ENCODE measurements at places on chromosomes 3 and 15.

DNA sequence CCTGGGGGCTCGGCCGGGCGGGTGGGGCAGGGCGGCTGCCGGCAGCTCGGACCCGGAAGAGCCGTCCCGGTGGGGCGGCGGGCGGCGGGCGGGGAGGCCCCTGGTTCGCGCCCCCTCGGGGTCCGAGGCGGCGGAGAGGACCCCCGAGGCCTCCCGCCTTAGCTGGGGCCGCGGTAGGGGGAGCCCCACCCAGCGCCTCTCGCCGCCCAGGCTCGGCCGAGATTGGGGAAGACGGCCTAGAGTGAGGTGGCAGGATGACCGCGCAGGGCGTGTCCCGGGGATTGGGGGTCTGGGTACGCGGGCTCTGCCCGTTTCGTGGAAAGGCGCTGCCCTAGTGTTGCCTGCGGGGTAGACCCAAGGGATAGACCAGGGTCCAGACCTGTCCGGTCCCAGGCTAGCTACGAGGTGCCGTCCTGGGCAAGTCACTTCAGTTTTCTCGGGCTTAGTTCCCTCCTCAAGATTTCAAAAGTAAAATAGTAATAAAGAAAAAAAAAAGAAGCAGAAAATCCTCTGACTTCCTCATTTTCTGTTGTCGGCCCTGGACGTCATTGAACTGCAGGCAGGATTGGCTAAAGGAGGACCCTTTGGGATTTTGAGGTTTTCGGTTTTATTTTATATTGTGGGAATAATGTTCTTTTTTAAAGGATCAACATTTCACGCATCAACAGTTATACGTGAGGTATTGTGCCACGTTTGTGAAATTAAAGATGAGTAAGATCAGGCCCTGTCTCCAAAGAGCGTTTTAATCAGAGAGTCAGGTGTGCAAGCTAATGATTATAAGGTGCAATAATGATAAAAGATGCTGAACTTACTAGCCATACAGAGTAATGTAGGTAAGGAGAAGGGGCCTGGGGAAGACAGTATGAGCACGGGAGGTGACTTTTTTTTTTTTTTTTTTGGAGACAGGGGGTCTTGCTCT is 679 bp downstream of the IQGAP1 start:
- DNase-seq = peak; percentile 11

GRCh38 chr3:111692593-111693552 is 97.7 kb upstream of the ZBED2 start:
- DNase-seq = no peak

DNA sequence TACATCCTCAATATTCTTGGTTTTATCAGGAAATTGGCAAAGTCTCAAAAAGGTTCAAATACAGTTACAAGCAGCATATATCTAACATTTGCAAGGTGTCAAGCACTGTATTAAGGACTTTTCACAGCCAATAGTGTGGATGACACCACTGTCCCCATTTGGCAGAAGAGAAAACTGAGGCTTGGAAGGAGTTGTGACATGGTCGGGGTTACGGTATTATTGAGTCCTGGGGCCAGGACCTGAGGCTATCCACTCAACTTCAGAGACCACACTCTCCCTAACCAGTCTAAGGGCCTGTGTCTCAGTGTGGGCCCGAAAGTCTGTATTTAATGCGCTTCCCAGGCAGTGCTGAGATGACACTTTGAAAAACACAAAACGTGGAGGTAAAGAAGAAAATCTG is 99.1 kb downstream of the FOXP1 start:
- no peak for DNase-seq

DNA sequence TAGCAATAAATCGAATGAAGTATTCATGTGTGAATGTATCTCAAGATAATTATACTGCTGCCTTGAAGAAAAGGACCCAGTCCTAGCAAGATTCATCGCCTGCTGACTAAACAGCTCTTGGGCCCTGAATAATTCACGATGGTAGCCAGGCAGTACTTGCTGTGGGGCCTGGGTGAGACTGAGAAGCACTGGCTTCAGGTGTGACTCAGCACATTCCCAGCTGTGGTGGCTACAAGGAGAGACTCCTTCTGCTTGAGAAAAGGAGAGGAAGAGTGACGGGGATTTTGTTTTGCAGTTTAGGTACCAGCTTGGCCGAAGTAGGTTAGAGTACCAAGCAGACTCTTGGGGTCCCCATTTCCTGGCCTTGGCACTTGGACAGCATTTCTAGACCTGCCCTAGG is 47.6 kb upstream of the CD200R1L start:
- no peak for DNase-seq

- no peak for DNase-seq
These were observed 91.1 kb downstream of the MINAR1 start for GRCh38 chr15:79523266-79523665.

DNA sequence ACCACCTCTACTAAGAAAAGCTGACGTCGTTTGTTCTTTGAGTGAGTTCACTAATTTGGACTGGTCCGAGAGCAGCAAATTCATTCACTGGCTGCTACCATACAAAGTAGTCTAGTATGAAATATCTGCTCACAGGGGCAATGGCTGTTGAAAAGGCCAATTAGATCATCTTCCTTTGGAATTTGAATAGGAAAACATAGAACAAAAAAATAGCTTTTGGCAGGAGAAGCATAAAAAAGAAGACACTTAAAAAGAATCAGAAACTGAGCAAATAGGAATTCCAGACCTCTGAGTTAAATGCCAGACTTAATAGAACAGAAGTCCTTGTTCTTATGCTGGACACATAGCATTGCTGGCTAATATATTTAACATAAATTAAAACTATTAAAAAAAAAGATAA is 159.3 kb downstream of the IL1RAP start:
- DNase-seq = no peak

DNA sequence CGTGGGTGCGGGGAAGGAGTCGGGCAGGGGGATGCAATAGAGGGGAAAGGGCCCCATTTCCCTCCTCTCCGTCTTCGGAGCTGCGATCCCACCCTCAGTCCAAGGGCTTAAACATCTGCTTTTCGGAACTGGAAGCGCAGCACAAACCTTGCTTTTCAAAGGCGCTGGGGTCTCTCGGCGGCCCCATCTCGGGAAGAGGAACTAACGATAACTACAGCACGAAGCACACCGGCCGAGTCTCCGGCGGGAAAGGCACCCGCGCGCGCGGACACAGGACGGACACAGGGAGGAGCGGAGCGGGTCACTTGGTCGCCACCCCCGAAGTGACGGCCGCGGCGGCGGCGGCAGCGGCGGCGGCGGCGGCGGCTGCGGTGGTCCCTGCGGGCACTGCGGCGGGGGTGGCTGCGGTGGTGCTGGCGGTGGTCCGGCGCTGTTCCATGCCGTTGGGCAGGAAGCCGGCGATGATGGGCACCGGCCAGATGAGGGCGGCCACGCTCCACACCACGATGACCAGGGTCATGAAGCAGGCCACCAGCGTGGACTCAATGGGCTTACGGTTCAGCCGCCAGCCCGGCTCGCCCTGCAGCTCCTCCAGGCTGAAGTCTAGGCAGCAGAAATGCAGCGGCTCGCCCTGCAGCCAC is 1.1 kb downstream of the TMEM158 start:
- peak; percentile 45 for DNase-seq

DNA sequence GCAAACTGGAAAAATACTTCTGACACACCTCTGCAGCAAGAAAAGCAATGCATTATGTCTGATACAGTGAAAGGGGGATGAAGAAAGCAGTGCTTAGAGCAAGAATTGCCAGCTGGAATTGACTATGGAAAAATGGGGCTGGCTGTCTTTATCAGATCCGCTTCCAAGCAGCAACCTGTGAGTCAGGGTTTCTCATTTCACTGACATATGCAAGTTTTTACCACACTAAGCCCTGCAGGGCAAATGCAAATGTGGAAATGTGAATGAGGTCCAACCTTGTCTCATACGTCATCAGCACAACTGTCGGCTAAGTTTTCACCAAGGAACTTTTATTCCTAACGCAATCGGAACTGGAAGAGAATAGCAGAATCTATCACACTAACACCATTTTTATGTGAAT is 172.5 kb upstream of the GADL1 start:
- DNase-seq = no peak

GRCh38 chr3:100024520-100025303 is 89.6 kb downstream of the FILIP1L start:
- DNase-seq = no peak

DNA sequence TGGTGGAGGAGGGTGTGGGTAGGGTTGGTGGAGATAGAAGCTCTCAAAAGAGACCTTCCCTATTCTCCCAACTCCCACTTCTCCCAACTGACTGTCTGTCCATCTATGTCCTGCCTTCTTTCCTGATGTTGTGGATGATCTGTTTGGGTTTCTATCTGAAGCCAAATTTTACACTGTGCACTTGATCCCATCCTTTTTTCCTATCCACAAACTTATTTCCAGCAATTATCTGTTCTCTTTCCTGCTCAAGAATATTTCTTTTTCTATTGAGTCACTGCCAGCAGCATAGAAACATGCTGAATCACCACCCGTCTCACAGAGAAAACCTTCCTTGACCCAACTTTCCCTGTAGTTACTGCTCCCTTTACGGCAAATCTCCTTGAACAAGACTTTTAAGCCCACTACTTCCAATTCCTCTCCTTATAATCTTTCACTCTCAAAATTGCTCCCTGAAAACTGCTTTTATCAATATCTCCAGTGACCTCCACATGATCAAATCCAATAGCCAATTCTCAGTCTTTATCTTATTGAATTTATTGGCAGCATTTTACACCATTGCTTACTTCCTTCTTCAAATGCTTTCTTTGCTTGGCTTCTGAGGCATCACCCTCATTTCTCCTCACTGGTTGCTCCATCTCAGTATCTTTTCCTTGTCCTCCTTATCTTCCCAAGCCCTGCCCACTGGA is 141.2 kb upstream of the SLC7A14 start:
- no peak for DNase-seq

- no peak for DNase-seq
These were observed 31.7 kb upstream of the CMTM7 start for GRCh38 chr3:32359766-32360492.

DNA sequence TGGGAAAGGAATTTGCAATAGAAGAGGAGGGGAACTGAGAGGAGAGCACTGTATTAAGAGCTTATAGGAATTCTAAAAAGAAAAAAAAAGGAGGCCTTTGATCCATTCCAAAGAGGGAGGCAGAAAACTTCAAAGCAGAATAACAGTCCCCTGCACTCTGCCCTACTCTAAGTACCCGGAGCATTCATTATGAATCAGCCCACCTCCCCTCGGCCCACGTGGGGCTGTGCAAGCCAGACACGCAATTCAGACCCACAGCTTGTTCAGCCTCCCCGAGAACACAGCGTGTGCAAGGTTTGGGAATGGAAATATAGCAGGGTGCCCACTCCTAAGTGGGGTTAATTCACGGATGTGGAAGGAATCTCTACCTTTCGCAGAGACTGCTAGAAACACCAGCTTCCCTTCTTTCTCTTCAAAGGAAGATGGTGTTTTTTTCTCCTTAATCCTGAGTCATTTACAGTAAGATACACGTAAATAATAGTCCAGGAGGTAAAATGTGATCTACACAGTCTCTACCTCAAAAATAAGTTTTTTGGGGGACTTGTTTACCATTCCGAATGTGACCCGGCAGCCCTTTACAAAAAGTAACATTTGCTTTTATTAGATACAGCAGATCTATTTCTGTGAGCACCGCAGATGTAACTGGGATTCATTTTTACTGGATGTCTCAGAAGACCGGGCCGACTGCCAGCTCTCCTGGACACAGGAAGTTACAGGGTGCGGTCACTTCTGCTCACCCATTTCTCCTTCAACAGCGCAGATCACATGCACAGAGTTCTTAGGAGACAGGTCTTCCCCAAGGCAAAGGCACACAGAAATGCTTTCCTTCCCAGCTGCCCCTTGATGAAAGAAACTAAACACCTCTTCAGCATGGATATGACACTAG is 768.5 kb upstream of the CFAP20DC start:
- DNase-seq = no peak

GRCh38 chr3:111802163-111802625 is 56.9 kb upstream of the PHLDB2 start:
- no peak for DNase-seq

DNA sequence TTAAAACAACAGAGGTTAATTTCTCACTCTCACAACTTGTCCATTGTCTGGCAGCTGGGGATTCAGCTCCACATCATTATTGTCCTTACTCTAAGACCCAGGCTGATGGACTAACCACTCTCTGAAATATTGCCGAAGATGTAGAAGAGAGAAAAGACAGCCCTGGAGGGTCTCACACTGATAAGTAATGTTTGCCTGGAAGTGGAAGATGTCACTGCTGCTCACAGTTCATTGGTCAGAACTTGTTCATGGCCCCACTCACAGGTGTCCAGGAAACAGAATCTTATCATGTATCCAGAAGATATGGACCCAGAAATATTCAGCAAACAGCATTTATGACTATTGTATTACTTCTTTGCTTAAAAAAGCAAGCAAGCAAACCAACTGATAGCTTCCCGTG is 62.2 kb upstream of the LPP start:
- no peak for DNase-seq

DNA sequence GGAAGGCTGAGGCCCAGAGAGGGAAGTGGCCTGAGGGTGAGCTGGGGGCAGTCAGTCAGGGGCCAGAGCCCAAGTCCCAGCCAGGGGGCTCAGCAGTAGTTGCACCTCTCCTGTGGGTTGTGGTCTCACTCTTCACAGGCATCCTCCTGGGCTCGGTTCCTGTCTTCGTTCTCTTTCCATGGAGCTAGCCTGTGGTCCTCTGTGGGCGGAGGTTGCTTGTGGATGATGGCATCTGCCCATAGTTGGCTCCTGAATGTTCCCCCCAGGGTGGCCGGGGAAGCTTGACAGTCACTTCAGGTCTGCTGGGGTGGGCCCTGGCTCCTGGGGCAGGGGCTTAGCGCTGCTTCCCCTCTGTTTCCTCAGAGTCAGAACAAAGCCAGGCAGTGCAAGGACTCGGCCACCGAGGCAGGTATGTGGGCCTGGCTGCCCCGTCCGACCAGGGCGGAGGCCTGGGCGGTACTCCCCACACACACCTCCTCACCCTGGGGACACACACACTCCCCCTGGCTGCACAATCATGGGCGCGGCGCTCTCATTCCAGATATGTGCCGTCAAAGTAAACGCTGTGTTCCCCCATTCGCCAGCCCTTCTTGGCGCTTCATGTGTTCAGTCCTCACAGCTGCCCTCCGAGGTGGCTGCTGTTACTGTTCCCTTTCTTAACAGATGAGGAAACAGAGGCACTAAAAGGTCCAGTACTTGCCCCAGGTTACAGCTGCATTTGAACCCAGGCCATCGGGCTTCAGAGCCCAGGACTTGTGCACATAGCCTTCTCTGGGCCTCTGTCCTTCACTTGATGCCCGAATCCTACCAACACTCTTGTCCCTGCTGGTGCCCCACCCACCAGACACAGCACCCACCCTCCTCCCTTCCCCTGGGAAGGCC is 34.5 kb downstream of the PSTPIP1 start:
- DNase-seq = no peak

- no peak for DNase-seq
These were observed 151.3 kb downstream of the MFSD1 start for GRCh38 chr3:158953131-158953530.

DNA sequence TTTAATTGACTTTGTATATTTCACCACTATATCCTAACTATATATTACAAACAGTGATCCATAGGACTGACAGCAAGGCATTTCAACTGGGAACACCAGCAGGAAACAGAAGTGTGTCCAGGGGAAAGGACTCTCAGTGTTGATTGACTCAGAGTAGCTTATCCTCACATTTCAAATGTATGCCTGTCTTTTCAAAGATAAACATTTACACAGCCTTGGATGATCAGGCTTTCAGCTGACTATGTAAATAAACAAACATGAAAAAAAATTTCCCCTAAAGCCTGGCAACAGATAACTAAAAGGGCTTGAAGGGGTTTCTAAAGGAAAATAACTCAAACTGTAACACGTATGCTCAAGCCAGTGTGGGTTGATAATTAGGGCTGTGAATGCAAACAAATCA is 321.8 kb downstream of the TBC1D5 start:
- DNase-seq = peak; percentile 67

GRCh38 chr3:129052675-129053074 is 7.9 kb upstream of the GP9 start:
- DNase-seq = peak; percentile 0

GRCh38 chr15:77412972-77413698 is 6.8 kb downstream of the PEAK1 start:
- DNase-seq = no peak
